A549 treated with DMSO at 1 μM for 4 hours (cell line): ENCODE measurements at places on chromosomes 12 and 14. TPM values are rescaled to one million over a fixed set of nuclear protein-coding genes. Genes with fewer than 3 reads are reported as not detected.

SAMD15 gene
- total RNA-seq, result 2.2 to 2.8 TPM (median 2.4 TPM) in 5 replicates

PLCZ1 gene
- total RNA-seq, result not detected in 5 replicates

IL26 gene
- total RNA-seq, result not detected in 5 replicates

SCNN1A gene
- 3.9 to 5.3 TPM (median 4.0 TPM) in 5 replicates for total RNA-seq

ADAM21 gene
- total RNA-seq, result 0.06 TPM in 2 of 5 replicates, not detected in the others

RPS26 gene
- total RNA-seq, result 597 to 774 TPM (median 733 TPM) in 5 replicates

CCDC38 gene
- total RNA-seq, result 0.09 to 0.24 TPM (median 0.19 TPM) in 4 of 5 replicates, not detected in the other

ATL1 gene
- 4.4 to 5.1 TPM (median 4.5 TPM) in 5 replicates for total RNA-seq

UNG gene
- total RNA-seq, result 86.8 to 94.6 TPM (median 88.4 TPM) in 5 replicates

PRR4 gene
- 1.6 to 3.5 TPM (median 3.1 TPM) in 5 replicates for total RNA-seq

TAS2R20 gene
- total RNA-seq, result 0.10 to 0.12 TPM (median 0.11 TPM) in 3 of 5 replicates, not detected in the others

YEATS4 gene
- 29.3 to 62.1 TPM (median 38.1 TPM) in 5 replicates for total RNA-seq

TAS2R42 gene
- total RNA-seq, result not detected in 5 replicates

GUCY2C gene
- 0.02 to 0.06 TPM (median 0.03 TPM) in 3 of 5 replicates, not detected in the others for total RNA-seq

GLT8D2 gene
- total RNA-seq, result 0.22 to 0.37 TPM (median 0.29 TPM) in 4 of 5 replicates, not detected in the other

CACNA1C gene
- 0.02 to 0.06 TPM in 2 of 5 replicates, not detected in the others for total RNA-seq

BIN2 gene
- 0.05 to 0.11 TPM (median 0.08 TPM) in 4 of 5 replicates, not detected in the other for total RNA-seq

LUM gene
- total RNA-seq, result 0.13 to 0.46 TPM (median 0.19 TPM) in 5 replicates

AQP6 gene
- total RNA-seq, result 0.02 to 0.05 TPM in 2 of 5 replicates, not detected in the others

STYK1 gene
- 0.14 to 0.54 TPM (median 0.28 TPM) in 5 replicates for total RNA-seq

BATF gene
- total RNA-seq, result not detected in 5 replicates

KLHDC1 gene
- total RNA-seq, result 0.12 to 0.29 TPM (median 0.24 TPM) in 5 replicates

BICDL1 gene
- 2.4 to 4.3 TPM (median 4.0 TPM) in 5 replicates for total RNA-seq

PA2G4 gene
- 305 to 343 TPM (median 320 TPM) in 5 replicates for total RNA-seq

CLEC1B gene
- not detected in 5 replicates for total RNA-seq

MANSC4 gene
- total RNA-seq, result not detected in 5 replicates

CPNE6 gene
- not detected in 5 replicates for total RNA-seq

KRT72 gene
- not detected in 5 replicates for total RNA-seq

KERA gene
- not detected in 5 replicates for total RNA-seq

TAS2R19 gene
- 0.09 to 0.25 TPM in 2 of 5 replicates, not detected in the others for total RNA-seq

SLC39A9 gene
- 44.5 to 49.5 TPM (median 45.8 TPM) in 5 replicates for total RNA-seq

ERBB3 gene
- total RNA-seq, result 1.2 to 1.8 TPM (median 1.3 TPM) in 5 replicates

DGKA gene
- 13.7 to 22.6 TPM (median 17.9 TPM) in 5 replicates for total RNA-seq

PRKCH gene
- 3.0 to 5.9 TPM (median 4.1 TPM) in 5 replicates for total RNA-seq

GARIN6 gene
- not detected in 5 replicates for total RNA-seq

RNASE7 gene
- total RNA-seq, result not detected in 5 replicates

FOXG1 gene
- 0.08 to 0.15 TPM (median 0.09 TPM) in 5 replicates for total RNA-seq
